ENCODE measurements at places on chromosomes 12 and 14. TPM values are rescaled to one million over a fixed set of nuclear protein-coding genes. Genes with fewer than 3 reads are reported as not detected.

- no peak for DNase-seq
These were observed 2.8 kb downstream of the RAPGEF3 start for GRCh38 chr12:47755655-47756562.

DNA sequence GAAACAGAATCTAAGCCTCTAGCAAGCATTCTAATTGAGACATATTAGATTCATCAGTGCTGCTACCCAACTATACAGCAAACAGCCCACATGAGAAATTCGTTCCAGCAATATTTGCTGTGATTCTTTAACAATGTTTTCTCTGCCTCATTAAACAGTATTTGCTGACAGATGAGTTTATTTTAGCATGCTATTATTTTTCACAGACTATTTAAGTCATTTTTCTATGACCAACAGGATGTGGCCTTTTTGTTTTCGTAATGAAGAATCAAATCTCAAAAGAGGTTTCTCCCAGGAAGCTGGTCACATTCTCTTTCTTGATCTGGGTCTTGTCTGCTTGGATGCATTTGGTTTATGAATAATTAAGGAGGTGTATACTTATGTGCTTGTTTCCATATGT is 23.2 kb upstream of the SERPINA12 start:
- no peak for DNase-seq

GRCh38 chr12:6336889-6337853 is 4.7 kb downstream of the TNFRSF1A start:
- DNase-seq = no peak

STYK1 gene
- 0.74 TPM for total RNA-seq

All from activated naive CD4-positive, alpha-beta T cell treated with anti-CD3 and anti-CD28 coated beads, Interleukin-2, amount 50 U/mL, for 72 hours (primary cell).